NCI-H1694 treated with DMSO at 0.1 percent for 48 hours (cell line): ENCODE measurements at places on chromosomes 3 and 15.

DNA sequence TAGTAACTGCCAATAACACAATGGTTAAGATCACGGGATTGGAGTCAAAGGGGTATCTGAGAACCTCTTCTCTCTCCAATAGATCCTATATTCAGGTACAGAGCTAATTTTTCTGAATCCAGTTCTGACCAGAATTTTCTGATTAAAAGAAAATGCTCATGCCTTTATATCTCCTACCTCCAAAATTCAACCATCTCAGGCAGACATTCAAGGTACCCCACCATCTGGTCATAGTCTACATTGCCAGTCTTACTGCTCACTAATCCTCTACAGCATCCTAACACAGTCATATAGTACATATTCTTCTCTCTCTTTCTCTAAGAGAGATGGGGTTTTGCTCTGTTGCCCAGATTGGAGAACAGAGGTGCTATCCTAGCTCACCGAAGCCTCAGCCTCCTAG lies 59.1 kb downstream of the LSAMP start:
- peak; percentile 17 for DNase-seq

GRCh38 chr15:44695294-44695693 lies 15.8 kb downstream of the PATL2 start:
- DNase-seq: no peak

GRCh38 chr3:118811236-118811732 lies 223.4 kb downstream of the IGSF11 start:
- no peak for DNase-seq

DNA sequence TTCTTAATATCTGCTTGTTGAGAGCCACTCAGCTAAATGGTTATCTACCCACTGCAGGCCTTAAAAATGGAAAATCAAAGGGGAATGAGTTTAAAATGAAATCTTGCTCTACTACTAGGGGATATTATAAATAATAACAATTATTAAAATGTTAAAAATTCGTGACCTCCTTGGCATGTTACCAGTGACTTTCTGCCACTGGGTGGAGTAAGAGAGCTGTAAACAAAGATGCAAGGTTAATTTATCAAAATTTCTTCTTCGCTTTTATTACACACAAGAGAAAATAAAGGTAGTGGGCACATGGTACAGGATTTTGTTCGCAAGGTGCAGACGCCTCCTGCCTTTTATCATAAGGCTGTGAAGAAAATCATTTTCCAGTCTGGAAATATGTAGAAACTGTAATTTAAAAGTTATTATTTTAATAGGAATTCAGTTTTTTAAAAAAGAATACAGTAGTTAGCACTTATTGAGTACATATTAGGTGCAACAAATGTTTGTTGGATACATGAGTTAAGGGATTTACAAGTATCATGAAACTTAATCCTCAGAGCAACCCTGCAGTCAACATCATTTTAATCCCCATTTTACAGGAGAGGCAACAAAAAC lies 272.6 kb downstream of the SUCLG2 start:
- peak; percentile 2 for DNase-seq

DNA sequence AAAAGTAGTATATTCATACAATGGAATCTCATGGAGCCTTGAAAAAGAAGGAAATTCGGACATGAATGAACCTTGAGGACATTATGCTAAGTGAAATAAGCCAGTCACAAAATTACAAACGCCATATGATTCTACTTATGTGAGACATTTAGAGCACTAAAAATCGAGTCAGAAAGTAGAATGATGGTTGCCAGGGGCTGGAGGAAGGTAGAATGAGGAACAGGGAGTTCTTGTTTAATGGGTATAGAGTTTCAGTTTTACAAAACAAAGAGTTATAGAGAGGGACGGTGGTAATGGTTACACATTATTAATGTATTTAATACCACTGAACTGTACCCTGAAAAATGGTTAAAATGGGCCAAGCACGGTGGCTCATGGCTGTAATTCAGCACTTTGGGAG lies 19.5 kb downstream of the UBXN7 start:
- DNase-seq: no peak

GRCh38 chr15:58724466-58724865 lies 25.0 kb downstream of the ADAM10 start:
- DNase-seq: no peak
